Liver (tissue), 10 donors: ENCODE measurements at places on chromosomes 6 and 20. TPM values are rescaled to one million over a fixed set of nuclear protein-coding genes. Genes with fewer than 3 reads are reported as not detected.
A peak's percentile ranks its signal among the peaks of the same experiment; 100 is the strongest.

HTR1B gene
- 0.08 TPM for total RNA-seq

SIRPA gene
- 5.4 TPM for total RNA-seq

COL11A2 gene
- 0.19 TPM for total RNA-seq

TMEM74B gene
- 0.42 TPM for total RNA-seq

NR2E1 gene
- total RNA-seq = not detected

TRIM10 gene
- total RNA-seq = 0.75 TPM

GSTA3 gene
- not detected for total RNA-seq

OPRL1 gene
- 0.79 TPM for total RNA-seq

TP53TG5 gene
- total RNA-seq = not detected

PLN gene
- total RNA-seq = 1.3 TPM

HLA-DRB1 gene
- 46.1 TPM for total RNA-seq

- no peak for DNase-seq
- no peak overlapping the region for H3K4me3 ChIP-seq
- no peaks in the 10 kb centered on the region for H3K36me3 ChIP-seq
These were observed 655.0 kb upstream of the HS3ST5 start for GRCh38 chr6:114997813-114998292.

- no peaks in the 10 kb centered on the region for H3K27me3 ChIP-seq
- DNase-seq = no peak
- H3K27ac ChIP-seq = no peak overlapping the region
- no peaks in the 10 kb centered on the region for H3K4me1 ChIP-seq
- H3K4me3 ChIP-seq = no peak overlapping the region
- H3K36me3 ChIP-seq = no peaks in the 10 kb centered on the region
These were observed 138.4 kb upstream of the STXBP5 start for GRCh38 chr6:147065786-147066185.

DNA sequence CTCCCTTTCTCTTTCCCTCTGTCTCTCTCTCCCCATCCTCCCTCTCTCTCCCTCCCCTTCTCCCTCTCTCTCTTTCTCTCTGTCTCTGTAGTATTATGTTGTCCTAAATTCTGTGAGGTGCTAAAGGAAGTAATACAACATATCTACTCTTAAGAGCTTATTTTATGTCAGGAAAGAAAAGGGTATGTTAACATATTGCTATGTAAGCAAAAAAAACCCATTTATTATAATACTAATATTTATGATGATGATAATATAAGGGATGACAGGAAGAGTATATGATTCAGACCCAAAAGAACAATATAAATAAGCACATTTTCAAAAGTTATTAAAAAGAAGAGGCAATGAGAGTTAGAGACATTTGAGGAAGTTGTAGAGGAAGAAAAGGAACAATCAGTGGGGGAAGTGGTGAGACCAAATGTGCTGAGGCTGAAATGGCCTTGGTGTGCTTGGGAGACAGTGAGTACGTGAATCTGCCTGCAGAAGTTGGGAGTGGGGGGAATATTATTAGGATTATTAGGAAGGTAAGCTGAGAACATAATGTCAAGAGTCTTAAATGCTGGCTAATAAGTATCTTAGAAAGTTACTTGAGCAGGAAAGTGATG is 303.6 kb upstream of the FERMT1 start:
- no peaks in the 10 kb centered on the region for H3K4me1 ChIP-seq
- no peak overlapping the region for H3K4me3 ChIP-seq
- H3K27ac ChIP-seq = no peak overlapping the region
- peaks cover 3% of the 10 kb centered on the region for H3K27me3 ChIP-seq
- no peak for DNase-seq

DNA sequence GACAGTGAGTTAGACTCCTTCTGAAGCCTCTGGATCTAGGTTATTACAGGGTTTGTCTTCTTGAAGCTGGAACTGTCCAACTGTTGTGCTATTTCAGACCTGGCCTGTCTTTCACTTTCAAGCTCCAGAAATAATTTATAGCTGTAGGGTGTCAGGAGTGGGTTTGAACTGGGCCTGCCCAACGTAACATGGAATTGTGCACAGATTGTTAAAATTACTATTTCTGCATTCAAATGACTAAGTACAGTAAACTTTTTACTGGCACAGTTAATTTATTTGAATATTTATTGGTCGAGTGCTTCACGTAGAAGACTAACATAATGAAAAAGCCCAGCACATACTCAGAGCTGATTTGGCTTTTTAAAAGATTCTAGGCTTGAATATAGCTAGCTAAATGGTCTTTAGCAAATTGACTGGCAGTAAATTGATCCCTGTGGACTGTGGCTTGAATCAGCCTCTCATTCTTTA is 74.3 kb downstream of the ARID1B start:
- no peak overlapping the region for H3K4me3 ChIP-seq
- no peak for DNase-seq
- peaks cover 14% of the 10 kb centered on the region for H3K4me1 ChIP-seq
- no peaks in the 10 kb centered on the region for H3K36me3 ChIP-seq
- H3K27ac ChIP-seq = no peak overlapping the region

GRCh38 chr20:13928901-13929300 is 61.5 kb downstream of the SEL1L2 start:
- no peak for DNase-seq
- H3K4me3 ChIP-seq = no peak overlapping the region
- H3K4me1 ChIP-seq = no peaks in the 10 kb centered on the region
- H3K27ac ChIP-seq = no peak overlapping the region
- H3K36me3 ChIP-seq = no peaks in the 10 kb centered on the region

GRCh38 chr6:36913082-36913481 is 27.3 kb downstream of the C6orf89 start:
- no peaks in the 10 kb centered on the region for H3K27me3 ChIP-seq
- H3K36me3 ChIP-seq = peaks cover 4% of the 10 kb centered on the region
- peaks cover 4% of the 10 kb centered on the region for H3K4me1 ChIP-seq
- no peak overlapping the region for H3K27ac ChIP-seq
- no peak overlapping the region for H3K4me3 ChIP-seq

DNA sequence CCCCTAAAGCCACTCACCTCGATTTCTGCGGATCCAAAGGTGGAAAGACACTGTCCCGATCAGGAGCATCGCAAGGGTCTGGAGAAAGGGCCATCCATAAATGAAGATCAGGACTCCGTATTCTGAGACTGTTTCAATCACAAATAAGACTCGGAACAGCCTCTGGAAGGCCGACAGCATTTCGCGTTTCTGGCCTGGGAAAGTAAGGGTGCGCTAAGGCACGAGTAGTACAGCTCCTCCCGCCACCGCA is 44.6 kb downstream of the DPPA5 start:
- peak overlapping the region; percentile 51 for H3K4me3 ChIP-seq
- no peaks in the 10 kb centered on the region for H3K36me3 ChIP-seq
- no peak for DNase-seq
- peaks cover 9% of the 10 kb centered on the region for H3K4me1 ChIP-seq
- no peak overlapping the region for H3K27ac ChIP-seq

GRCh38 chr6:75113446-75113845 is 92.4 kb downstream of the COL12A1 start:
- H3K27me3 ChIP-seq = no peaks in the 10 kb centered on the region
- no peak overlapping the region for H3K27ac ChIP-seq
- no peak for DNase-seq
- H3K36me3 ChIP-seq = no peaks in the 10 kb centered on the region

DNA sequence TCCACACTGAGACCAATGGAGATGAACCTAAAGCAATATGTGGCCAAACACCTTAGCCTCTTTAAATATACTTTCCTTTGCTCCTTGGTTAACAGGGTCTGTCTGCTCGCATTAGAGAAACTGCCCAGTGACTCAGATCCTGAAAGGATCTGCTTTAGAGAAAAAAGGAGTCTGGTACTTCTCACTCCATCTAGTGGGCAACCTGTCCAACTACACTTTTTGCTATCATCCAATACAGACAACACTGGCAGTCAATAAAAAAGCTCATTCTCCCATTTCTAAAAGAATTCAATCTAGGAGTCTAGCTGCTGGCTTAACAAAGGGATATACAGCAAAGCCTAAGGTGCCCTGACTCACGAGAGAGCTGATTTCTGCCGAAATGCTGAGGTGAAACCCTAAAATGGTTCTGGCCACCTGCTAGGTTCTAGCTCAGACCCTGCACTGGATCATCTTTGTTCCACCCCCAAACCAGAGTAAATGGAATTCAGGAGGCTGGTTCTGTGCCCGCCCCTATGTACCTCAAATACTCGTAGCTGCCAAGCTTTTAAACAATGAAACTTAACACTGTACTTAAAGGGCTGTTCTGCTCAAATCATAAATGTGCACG is 11.5 kb downstream of the GNL1 start:
- H3K4me3 ChIP-seq = no peak overlapping the region
- no peak for DNase-seq
- H3K4me1 ChIP-seq = peaks cover 3% of the 10 kb centered on the region
- H3K36me3 ChIP-seq = peaks cover 19% of the 10 kb centered on the region
- no peak overlapping the region for H3K27ac ChIP-seq

DNA sequence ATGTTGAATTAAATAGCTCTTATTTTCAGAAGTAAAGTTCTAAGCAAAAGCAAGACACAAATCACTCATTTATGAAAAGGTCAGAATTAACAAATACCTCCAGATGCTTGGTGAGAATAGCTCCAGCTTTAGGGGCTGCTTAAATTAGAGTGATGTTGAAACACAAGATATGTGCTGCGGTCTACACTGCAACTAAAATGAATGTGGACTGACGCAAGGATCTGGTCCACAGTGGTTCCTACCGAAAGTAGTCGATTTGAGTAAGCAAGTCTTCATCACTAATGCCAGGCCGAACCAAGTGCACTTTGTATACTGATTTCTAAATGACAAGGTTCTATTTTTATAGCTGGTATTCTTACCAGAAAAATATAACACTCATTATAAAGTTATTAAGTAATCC is 96.3 kb downstream of the PRDM1 start:
- no peaks in the 10 kb centered on the region for H3K4me1 ChIP-seq
- H3K36me3 ChIP-seq = peaks cover 4% of the 10 kb centered on the region
- no peak overlapping the region for H3K27ac ChIP-seq

- H3K4me3 ChIP-seq = peak overlapping the region; percentile 35
- peak; percentile 46 for DNase-seq
- no peaks in the 10 kb centered on the region for H3K4me1 ChIP-seq
- H3K27ac ChIP-seq = peak overlapping the region; percentile 75
- H3K36me3 ChIP-seq = no peaks in the 10 kb centered on the region
These were observed 630 bp downstream of the PPP1R3G start for GRCh38 chr6:5085648-5086293.

DNA sequence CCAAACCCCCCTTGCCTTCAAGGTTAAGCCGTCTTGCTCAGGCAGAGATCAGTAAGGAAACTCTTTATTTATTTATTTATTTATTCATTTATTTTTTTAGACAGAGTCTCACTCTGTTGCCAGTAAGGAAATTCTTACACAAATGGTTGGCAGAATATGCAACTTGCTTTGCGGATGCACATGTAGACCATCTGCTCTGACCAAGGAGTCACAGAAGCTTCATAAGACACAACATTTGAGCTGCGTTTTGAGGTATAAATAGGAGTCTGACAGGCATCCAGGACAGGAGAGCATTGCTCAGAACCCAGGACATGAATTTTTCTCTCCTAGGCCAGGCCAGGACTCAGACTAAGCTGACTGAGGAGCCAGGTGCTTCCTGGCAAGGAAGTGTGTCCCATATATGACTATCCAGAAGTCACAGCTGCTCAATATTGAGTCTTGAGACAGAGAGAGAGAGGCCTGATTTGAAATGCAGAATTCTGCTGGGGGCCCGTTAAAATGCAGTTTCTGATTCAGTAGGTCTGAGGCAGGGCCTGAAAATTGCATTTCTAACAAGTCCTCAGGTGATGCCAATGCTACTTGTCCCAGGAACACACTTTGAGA is 43.9 kb downstream of the HLA-A start:
- DNase-seq = no peak
- H3K27me3 ChIP-seq = no peaks in the 10 kb centered on the region
- no peaks in the 10 kb centered on the region for H3K4me1 ChIP-seq
- H3K36me3 ChIP-seq = no peaks in the 10 kb centered on the region
- no peak overlapping the region for H3K4me3 ChIP-seq

- H3K27ac ChIP-seq = no peak overlapping the region
- DNase-seq = no peak
- no peak overlapping the region for H3K4me3 ChIP-seq
- no peaks in the 10 kb centered on the region for H3K27me3 ChIP-seq
- no peaks in the 10 kb centered on the region for H3K4me1 ChIP-seq
These were observed 215.5 kb downstream of the LRFN2 start for GRCh38 chr6:40371621-40372020.

DNA sequence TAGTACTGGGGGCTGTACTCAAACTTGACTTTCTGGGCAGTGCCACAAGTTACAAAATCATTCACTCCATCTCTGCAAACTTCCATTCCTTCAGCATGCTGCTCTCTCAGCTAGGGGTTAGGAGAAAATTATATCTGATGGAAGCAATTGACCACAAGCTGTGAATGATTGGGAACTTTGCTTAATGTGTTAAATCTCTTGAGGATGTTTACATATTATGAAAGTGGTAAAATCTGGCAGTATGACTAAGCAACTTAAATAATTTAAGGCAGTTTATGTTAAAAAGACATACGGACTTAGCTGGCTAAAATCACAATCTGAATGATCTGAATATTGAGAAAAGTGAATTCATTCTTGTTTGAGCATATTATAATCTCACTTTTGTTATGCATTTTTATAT is 415.0 kb downstream of the PHF3 start:
- H3K27me3 ChIP-seq = no peaks in the 10 kb centered on the region
- no peak overlapping the region for H3K4me3 ChIP-seq
- DNase-seq = no peak
- H3K4me1 ChIP-seq = no peaks in the 10 kb centered on the region
- no peaks in the 10 kb centered on the region for H3K36me3 ChIP-seq

DNA sequence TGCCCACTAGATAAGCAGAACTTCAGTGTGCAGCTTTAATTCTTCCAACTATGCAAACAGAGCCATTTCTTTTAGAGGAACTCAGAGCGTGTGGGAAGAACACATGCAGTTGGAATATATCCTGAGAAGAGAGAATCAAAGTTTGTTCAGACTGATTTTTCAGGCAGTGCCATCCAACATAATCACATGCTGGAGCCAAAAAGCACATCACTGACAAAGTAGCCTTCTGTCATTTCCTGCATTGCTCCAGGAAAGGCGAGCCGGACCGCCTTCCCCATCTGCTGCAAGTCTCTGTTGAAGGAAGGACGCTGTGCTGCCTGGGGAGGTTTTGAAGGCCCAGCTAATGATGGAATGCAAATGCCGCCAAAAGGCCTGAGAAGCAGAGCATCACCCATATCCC is 98.4 kb downstream of the DOK5 start:
- H3K27ac ChIP-seq = no peak overlapping the region
- DNase-seq = no peak
- H3K36me3 ChIP-seq = no peaks in the 10 kb centered on the region

- no peaks in the 10 kb centered on the region for H3K4me1 ChIP-seq
- H3K27me3 ChIP-seq = no peaks in the 10 kb centered on the region
- H3K36me3 ChIP-seq = no peaks in the 10 kb centered on the region
- no peak overlapping the region for H3K4me3 ChIP-seq
These were observed 232.0 kb downstream of the ANKRD60 start for GRCh38 chr20:57996465-57996864.

GRCh38 chr6:40896696-40897095 is 142.3 kb downstream of the UNC5CL start:
- H3K4me1 ChIP-seq = peaks cover 21% of the 10 kb centered on the region
- H3K36me3 ChIP-seq = no peaks in the 10 kb centered on the region
- no peaks in the 10 kb centered on the region for H3K27me3 ChIP-seq
- H3K4me3 ChIP-seq = no peak overlapping the region
- H3K27ac ChIP-seq = no peak overlapping the region
- no peak for DNase-seq
